ENCODE measurements at places on chromosomes 6 and 20.
A peak's percentile ranks its signal among the peaks of the same experiment; 100 is the strongest.

DNA sequence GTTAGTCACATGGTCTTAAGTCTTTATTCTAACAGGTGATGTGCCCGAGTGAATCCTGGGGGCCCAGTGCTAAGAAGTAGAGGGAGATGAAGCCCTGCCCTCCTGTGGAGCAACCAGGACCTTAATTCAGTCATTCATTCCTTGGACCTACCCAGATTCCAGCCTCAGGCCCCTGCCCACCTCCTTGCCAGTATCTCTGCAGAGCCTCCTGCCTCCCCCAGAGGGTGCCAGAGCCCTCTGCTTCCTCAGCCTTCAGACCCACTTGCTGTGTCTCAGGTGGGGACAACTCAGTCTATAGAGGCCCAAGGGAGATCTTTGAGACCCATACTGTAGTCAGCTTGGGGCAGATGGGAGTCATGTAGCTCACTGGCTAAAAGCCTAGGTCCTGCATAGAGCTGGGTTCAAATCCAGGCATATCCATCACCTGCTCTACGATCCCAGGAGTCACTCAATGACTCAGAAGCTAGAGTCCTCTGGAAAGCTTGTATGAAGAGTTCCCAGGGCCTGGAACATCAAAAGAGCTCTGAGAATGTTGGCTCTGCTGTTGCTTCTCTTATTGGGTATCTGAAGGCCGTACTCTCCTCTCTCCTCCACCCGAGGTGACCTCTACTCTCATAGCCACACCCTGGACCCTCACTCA lies 3.9 kb upstream of the SIGLEC1 start:
- peaks cover 22% of the 10 kb centered on the region for H3K27me3 ChIP-seq
- no peaks in the 10 kb centered on the region for H3K4me1 ChIP-seq
- no peak overlapping the region for H3K27ac ChIP-seq
- DNase-seq: peak; percentile 57

GRCh38 chr6:98977671-98978292 lies 30.0 kb upstream of the FBXL4 start:
- H3K27me3 ChIP-seq: no peaks in the 10 kb centered on the region
- H3K36me3 ChIP-seq: no peaks in the 10 kb centered on the region
- H3K4me3 ChIP-seq: no peak overlapping the region
- no peak overlapping the region for H3K27ac ChIP-seq

GRCh38 chr6:75528423-75528822 lies 34.8 kb upstream of the FILIP1 start:
- H3K27ac ChIP-seq: peak overlapping the region; percentile 68
- H3K27me3 ChIP-seq: peaks cover 10% of the 10 kb centered on the region
- H3K36me3 ChIP-seq: no peaks in the 10 kb centered on the region

DNA sequence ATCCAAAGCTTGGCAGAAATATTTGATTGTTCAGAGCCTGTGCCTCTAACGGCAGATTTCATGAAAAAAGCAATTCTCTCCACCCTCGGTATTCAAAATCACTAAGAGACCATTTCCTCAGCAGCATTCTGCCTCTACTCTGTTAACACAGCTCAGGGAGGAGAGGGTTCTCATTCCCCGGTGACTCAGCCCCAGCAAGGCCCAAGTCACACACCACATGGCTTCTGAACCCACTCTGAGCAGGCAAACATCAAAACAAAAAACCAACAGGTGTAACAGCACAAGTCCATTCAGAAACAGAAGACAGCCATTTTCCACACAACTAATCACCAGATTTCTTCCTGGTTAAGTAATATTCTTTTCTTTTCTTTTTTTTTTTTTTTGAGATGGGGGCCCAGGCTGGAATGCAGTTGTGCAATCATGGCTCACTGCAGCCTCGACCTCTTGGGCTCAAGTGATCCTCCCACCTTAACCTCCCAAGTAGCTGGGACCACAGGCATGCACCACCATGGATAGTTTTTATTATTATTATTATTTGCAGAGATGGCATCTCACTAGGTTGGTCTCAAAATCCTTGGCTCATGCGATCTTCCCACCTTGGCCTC lies 55.4 kb downstream of the GFOD1 start:
- no peak for DNase-seq
- H3K27ac ChIP-seq: no peak overlapping the region
- no peaks in the 10 kb centered on the region for H3K36me3 ChIP-seq
- H3K4me1 ChIP-seq: peaks cover 35% of the 10 kb centered on the region
- peaks cover 13% of the 10 kb centered on the region for H3K27me3 ChIP-seq
- H3K4me3 ChIP-seq: no peak overlapping the region

- H3K27me3 ChIP-seq: no peaks in the 10 kb centered on the region
- no peak overlapping the region for H3K4me3 ChIP-seq
- no peaks in the 10 kb centered on the region for H3K36me3 ChIP-seq
- DNase-seq: no peak
- peaks cover 6% of the 10 kb centered on the region for H3K4me1 ChIP-seq
- H3K27ac ChIP-seq: no peak overlapping the region
Measured at GRCh38 chr6:141203902-141204575, 928.7 kb upstream of the GJE1 start.

DNA sequence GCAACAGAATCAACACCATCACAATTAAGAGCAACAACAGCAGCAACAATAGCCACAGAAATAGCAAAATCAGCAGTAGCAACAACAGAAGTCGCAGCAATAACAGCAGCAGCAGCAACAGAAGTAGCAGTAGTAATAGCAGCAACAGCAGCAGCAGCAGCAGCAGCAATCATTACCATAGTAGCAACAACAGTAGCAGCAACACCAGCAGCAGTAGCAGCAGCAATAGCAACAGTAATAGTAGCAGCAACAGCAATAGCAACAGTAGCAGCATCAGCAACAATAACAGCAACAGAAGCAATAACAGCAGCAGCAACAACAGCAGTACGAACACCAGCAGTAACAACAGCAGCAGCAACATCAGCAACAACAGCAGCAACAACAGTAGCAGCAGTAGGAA lies 39.8 kb downstream of the SLC22A2 start:
- no peak overlapping the region for H3K27ac ChIP-seq
- no peaks in the 10 kb centered on the region for H3K4me1 ChIP-seq
- no peak overlapping the region for H3K4me3 ChIP-seq
- H3K36me3 ChIP-seq: no peaks in the 10 kb centered on the region
- H3K27me3 ChIP-seq: peaks cover 4% of the 10 kb centered on the region

DNA sequence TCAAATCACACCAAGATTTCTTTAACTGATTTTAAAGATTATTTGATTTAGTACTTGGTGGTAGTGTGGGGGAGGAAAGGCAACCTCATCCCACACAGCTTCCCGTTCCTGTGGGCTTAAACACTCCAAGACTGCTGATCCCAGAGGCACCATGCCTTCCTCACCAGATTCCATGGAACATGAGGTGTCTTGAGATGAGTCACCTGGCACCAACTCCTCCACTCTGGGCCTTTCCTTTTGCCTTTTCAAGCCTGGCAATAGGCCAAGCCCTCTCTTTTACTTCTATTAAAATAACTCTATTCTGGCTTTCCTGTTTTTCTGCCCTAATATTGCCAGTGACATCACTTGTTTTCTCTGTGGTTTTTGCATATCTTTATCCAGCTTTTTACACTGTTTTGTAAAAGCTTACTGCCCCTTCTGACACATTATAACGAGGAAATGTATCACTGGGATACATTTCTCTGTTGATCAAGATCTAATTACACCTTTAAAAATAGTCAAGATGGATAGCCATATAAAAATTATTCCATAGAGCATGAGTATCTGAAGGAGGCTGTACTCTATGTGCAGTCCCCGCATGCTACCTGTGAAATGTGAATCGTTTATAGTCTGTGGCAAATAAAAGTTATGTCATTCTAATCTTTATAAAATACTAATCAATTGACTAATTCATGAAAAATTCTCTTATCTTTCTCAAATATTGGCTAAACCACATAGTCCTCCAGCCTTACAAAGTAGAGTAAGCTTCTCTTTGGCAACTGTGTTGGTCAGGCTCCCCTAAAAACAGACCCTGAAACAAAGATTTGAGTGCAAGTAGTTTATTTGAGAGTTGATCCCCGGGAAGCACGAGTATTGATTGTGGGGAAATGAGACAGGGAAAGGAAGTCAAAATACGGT lies 257.8 kb upstream of the KCNQ5 start:
- peaks cover 15% of the 10 kb centered on the region for H3K4me1 ChIP-seq
- no peak overlapping the region for H3K4me3 ChIP-seq
- H3K27me3 ChIP-seq: peaks cover 2% of the 10 kb centered on the region
- no peak for DNase-seq
- H3K27ac ChIP-seq: no peak overlapping the region
- H3K36me3 ChIP-seq: no peaks in the 10 kb centered on the region

DNA sequence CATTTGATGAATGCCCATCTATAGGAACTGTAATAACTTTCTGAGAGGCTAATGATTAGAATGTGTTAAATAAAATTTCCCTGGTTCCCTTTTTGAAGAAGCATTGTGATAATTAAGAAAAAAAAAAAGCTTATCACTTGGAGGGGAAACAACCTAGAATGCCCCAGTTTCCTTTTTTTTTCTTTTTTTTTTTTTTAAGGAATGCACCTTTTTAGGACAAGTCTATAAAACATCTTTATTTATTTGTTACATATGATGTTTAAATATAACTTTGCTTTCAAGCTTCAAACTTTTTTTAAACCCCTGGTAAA lies 7.3 kb upstream of the MRPS10 start:
- H3K27ac ChIP-seq: no peak overlapping the region
- H3K36me3 ChIP-seq: no peaks in the 10 kb centered on the region
- H3K4me1 ChIP-seq: peaks cover 29% of the 10 kb centered on the region
- DNase-seq: no peak

- H3K27ac ChIP-seq: no peak overlapping the region
- H3K4me3 ChIP-seq: no peak overlapping the region
- peaks cover 14% of the 10 kb centered on the region for H3K27me3 ChIP-seq
- no peak for DNase-seq
- H3K36me3 ChIP-seq: no peaks in the 10 kb centered on the region
- peaks cover 5% of the 10 kb centered on the region for H3K4me1 ChIP-seq
Measured at GRCh38 chr6:31130751-31131150, 8.1 kb downstream of the PSORS1C2 start.

DNA sequence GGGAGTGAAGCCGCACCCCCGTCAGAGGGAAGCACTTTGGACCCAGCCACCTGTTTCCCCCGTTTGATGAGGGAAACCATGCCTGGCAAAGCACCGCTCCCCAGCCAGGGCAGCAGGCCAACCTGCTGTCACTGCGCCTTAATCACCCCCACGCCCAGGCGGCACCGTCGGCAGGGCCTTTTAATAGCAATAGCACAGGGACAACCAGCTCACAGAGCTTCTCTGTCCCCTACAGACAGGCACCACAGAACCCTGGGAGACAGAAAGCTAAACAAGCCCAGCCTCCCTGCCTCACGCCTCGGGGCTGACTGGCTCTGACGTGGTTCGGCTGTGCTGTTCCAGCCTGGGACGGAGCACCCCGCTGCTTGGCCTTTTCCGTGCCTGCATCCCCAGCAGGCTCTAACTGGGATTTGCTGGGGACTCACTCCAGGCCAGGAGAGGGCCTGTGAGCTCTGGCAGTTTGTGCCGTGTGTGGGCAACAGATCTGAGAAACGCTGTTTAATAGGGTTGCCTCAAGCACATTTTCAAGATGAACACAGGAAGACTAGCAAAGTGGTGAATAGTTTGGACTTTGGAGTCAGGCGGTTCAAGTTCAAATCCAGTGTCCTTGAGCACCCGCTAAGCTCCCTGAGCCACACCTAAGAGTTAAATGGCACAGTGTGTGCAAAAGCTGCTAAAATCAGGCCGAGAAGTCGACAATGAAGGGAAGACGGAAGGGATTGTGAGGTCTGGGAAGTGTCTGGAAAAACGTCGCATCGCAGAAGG lies 223.8 kb downstream of the NRN1 start:
- H3K27ac ChIP-seq: peak overlapping the region; percentile 13
- no peak for DNase-seq
- H3K4me3 ChIP-seq: no peak overlapping the region
- no peaks in the 10 kb centered on the region for H3K36me3 ChIP-seq
- peaks cover 43% of the 10 kb centered on the region for H3K4me1 ChIP-seq
- H3K27me3 ChIP-seq: peaks cover 7% of the 10 kb centered on the region

DNA sequence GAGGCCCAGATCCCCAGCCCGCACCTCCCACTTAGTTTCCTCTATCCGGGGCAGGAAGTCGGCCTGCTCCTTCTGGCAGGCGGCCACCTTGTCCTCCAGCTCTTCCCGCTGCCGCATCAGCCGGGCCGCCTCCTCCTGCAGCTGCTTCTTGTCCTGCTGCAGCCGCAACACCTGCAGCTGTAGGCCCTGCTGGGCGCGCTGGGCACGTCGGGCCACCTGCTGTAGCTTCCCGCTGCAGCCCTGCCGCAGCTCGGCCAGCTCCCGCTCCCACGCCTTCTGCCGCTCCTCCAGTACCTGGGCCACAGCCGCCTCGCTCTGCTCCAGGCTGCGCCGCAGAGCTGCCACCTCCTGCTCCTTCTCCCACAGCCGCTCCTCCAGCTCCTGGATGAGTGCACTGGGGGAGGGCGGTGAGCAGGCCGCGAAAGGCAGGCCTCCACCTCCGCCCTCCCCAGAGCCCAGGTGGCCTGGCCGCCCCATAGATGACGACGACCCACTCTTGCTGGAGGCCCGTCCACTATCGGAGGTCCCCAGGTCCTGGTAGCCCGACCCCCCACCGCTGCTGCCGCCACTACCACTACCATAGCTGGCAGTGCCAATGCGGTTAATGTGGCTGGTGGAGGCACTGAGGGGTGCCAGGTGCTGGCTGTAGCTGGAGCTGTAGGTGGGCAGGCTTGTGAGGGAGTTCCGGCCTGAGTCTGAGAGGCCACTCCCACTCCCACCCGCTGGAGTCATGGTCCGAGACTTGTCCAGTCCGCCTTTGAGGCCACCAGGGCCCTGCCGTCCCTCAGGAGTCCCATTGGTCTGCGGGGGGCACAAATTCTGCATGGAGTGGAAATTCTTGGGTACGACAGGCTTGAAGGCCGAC lies 6.0 kb upstream of the FASTKD5 start:
- H3K27ac ChIP-seq: no peak overlapping the region
- no peaks in the 10 kb centered on the region for H3K36me3 ChIP-seq
- DNase-seq: no peak
- H3K4me3 ChIP-seq: no peak overlapping the region
- H3K27me3 ChIP-seq: peaks cover 42% of the 10 kb centered on the region
- H3K4me1 ChIP-seq: peaks cover 21% of the 10 kb centered on the region

- peaks cover 89% of the 10 kb centered on the region for H3K27me3 ChIP-seq
- H3K4me1 ChIP-seq: no peaks in the 10 kb centered on the region
- DNase-seq: peak; percentile 71
- peak overlapping the region; percentile 73 for H3K4me3 ChIP-seq
Measured at GRCh38 chr6:30171677-30172471, 8.5 kb downstream of the TRIM15 start.

DNA sequence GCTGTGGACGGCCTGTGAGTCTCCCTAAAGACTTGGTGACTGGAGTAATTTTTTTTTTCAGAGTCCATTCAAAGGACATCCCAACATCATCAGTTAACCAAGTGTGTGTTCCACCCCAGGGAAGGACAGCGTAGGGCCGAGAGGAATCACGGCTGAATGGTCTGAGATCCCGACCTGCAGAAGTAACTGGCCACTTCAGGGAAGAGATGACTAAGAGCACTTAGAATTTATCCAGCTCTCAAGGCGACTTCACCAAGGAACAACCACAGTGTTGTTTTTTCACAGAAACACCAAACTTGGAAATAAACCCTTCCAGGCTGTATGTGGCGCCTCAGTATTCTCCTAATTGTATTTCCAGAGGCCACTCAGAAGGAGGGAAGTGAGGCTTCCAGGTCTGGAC lies 231.6 kb downstream of the FNDC1 start:
- no peak for DNase-seq
- no peaks in the 10 kb centered on the region for H3K36me3 ChIP-seq
- no peak overlapping the region for H3K27ac ChIP-seq
- H3K4me1 ChIP-seq: no peaks in the 10 kb centered on the region
- H3K27me3 ChIP-seq: no peaks in the 10 kb centered on the region
- no peak overlapping the region for H3K4me3 ChIP-seq

- H3K36me3 ChIP-seq: no peaks in the 10 kb centered on the region
- H3K4me3 ChIP-seq: no peak overlapping the region
- DNase-seq: no peak
- H3K27ac ChIP-seq: no peak overlapping the region
- peaks cover 9% of the 10 kb centered on the region for H3K27me3 ChIP-seq
Measured at GRCh38 chr6:44498436-44498835, 110.9 kb downstream of the CDC5L start.
